Fibroblast of skin of right quadriceps (primary cell): ENCODE measurements at places on chromosomes 7 and 10.

GRCh38 chr7:74387606-74388005 is 66.1 kb upstream of the GTF2IRD1 start:
- DNase-seq = no peak

DNA sequence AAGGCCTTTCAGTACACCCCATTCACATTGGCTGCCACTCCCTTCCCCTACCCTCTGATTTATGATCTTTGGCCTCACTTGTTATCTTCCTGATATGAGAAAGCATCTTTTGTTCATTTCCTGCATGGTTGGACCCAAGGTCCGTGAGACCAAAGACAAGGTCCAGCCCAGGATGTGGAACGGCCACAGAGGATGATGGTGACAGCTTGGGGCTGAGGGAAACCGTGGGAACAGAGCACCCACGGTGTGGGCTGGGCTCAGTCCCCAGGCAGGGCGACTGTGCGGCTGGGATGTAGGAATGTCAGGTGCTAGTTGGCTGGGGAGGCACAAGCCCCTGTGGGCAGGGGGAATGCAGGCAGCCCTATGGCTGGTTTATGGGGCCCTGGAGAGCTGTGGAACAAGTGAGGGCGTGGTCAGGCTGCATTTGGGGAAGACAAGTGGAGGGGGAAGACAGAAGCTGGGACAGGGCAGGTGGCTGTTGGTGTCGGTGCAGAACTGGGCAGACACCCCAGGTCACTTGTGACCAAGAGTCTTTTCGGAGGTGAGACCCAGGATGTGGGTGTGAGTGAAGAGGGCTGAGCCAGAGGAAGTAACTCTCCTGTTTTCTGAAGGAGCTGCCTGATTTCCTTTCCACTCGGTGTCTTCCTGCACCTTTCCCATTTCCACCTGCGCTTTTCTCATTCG is 51.7 kb upstream of the IGFBP3 start:
- DNase-seq = no peak

DNA sequence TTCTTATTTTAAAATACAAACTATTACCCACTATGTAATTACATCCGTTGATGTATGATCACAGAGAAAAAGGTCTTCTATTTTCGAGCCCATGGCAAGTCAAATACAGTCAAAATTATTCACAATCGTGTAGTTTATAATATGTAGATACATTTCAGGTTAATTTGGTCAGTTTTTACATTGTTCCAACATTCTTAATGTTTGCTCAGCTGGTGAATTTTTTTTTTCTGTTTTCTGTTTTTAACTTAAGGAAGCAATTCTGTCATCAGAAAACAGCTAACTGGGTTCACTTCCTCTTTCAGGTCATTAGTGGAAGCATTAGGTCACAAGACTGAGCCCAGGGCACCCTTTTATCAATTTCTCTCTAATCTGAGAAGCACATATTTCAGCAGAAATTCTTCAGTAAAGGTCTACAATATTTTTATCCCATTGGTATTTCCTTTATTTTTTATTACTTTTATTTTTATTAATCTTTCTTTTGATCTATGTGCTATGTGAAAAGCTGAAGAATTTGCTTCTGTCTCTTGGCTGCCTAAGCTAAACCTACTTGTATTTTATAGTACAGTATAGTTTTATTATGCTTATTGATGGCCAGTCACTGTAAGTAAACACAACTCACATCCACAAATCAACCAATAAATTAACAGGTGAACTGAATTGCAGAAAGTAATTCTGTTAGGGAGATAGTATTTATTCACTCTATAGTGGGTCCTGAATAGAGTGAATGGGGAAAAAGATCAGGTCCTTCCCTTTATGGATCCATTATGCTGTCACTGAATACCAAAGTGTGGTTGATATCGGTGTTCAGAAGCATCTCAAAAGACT is 84.6 kb downstream of the ICA1 start:
- no peak for DNase-seq

DNA sequence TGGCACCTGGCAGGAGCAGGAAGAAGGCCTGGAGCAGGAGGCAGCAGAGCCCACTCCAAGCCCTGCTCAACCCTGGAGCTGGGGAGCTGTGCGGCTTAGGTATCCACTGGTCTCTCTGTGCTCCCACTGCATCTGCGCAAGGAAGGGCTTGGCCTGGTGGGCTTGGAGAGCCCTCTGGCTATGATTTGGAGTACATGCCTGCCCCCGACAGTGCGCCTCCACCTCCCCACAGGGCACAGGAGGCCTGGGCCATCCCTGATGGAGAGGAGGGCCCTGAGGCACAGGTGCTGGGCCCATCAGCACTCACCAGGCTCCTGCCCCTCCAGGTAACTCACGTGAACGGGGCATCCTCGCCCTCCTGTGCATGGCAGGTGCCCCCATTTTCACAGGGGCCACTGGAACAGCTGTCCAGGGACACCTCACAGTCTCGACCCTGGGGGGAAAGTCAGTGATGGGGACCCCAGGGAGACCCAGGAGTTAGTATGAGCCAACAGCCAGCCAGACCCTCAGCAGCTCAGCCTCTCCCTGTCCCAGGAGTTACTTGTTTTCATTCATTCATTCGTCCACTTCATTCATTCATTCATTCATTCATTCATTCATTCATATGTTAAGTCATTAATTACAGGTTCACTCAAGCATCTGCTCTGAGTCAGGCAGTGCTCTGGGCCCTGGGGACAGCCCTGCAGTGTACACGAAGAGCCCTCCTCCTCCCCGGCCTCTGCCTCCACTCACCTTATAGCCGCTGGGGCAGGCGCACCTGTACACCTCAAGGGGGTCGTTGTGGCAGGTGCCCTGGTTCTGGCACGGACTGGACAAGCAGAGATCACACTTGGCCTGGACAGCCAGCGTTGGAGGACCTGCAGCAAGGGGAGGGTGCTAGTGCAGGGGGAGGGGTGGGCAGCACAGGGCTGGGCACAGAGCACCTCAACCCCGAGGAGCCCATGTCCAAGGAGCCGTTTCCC is 167.2 kb downstream of the SLIT1 start:
- DNase-seq = no peak

GRCh38 chr7:90243556-90243955 is 1.4 kb upstream of the CFAP69 start:
- DNase-seq = no peak
